Activated effector memory CD4-positive, alpha-beta T cell treated with anti-CD3 and anti-CD28 coated beads, Interleukin-2, amount 50 U/mL, for 16 hours (primary cell): ENCODE measurements at places on chromosomes 12 and 14.

GRCh38 chr14:66359500-66359899 lies 126.7 kb upstream of the CCDC196 start:
- DNase-seq, result no peak

- no peak for DNase-seq
Measured at GRCh38 chr14:21018781-21019180, 6.1 kb downstream of the NDRG2 start.

GRCh38 chr14:101707863-101708620 lies 53.5 kb upstream of the PPP2R5C start:
- no peak for DNase-seq

GRCh38 chr12:107564946-107565345 lies 120.7 kb upstream of the PWP1 start:
- DNase-seq, result no peak

- no peak for DNase-seq
Measured at GRCh38 chr12:12952036-12952435, at the start of gene GPRC5D. Gene GPRC5D, minus strand, starts transcription at chr12:12952170. Its CDS starts 1,786 bp downstream, at chr12:12950384.

GRCh38 chr14:89955022-89955744 lies 544 bp upstream of the TDP1 start:
- DNase-seq, result no peak

GRCh38 chr12:77324763-77325468 lies 259.5 kb upstream of the E2F7 start:
- no peak for DNase-seq

DNA sequence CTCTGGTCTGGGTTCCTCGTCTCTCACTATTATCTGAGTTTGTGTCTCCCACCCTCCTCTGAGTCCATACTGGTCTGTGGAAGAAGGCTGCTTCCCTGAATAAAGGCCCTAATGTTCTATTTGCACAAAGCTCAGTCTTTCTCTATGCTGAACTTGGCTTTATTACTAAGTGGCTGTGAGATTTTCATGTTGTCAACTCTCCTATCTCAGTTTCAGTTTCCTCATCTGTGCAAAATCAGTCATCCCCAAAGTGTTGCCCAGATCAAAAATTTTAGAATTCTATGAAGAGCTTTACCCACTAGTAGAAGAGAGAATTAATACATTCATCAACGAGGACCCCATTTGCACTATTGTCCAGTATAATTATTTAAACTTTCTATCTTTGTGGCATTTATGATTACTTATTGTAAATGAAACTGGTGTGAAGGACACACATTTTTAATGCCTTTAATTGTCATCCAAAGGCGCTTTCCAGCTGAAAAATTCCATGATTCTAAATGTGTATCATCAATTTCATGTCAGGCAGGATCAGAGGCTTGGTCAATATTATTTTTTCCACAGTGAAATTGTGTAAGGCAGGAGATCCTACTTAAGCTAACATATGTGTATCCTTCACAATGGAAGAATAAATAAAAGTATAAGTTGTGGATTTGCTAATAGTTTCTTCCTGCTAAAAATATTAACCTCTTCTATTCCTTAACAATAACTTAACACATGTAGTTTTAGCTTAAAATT lies 79.1 kb upstream of the EEA1 start:
- no peak for DNase-seq

- peak; percentile 87 for DNase-seq
Measured at GRCh38 chr12:48996794-48997718, 2.1 kb downstream of the DDN start.

- no peak for DNase-seq
Measured at GRCh38 chr14:53432378-53432802, 279.3 kb upstream of the DDHD1 start.

DNA sequence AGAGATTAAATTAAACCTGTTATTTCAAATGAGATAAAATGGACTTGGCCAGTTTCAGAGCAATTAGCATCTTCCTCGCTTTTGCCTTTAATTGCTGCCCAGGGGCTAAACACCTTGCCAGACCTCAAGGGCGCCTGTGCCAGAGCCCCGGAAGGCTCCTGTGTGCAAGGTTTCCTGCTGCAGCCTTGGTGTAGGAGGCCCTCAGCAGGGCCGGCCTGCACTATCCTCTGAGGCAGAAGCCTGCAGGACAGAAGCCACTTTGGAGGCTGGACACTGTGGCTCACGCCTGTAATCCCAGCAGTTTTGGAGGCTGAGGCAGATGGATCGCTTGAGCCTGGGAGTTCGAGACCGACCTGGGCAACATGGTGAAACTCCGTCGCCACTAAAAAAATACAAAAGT lies 150.4 kb downstream of the CALM1 start:
- DNase-seq, result no peak

- DNase-seq, result no peak
Measured at GRCh38 chr12:14185427-14186192, 179.9 kb upstream of the ATF7IP start.

DNA sequence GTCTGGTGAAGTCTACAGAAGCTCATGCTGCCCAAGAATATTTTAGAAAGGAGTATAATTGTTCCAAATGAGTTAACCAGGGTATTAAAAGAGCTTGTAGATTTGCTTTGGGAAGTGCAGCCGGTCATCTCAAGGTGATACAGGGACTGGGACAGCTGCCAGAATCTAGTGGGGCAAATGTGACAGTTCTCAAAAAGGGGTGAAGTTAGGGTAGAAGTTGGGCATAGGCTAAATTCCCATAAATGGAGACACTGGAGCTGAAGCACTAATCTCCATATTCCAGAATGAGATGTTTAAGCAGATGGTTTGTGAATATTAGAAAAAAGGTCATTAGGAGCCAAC lies 94.7 kb downstream of the ANO6 start:
- DNase-seq, result no peak

GRCh38 chr12:60689137-60689536 lies 1093.3 kb downstream of the SLC16A7 start:
- no peak for DNase-seq

DNA sequence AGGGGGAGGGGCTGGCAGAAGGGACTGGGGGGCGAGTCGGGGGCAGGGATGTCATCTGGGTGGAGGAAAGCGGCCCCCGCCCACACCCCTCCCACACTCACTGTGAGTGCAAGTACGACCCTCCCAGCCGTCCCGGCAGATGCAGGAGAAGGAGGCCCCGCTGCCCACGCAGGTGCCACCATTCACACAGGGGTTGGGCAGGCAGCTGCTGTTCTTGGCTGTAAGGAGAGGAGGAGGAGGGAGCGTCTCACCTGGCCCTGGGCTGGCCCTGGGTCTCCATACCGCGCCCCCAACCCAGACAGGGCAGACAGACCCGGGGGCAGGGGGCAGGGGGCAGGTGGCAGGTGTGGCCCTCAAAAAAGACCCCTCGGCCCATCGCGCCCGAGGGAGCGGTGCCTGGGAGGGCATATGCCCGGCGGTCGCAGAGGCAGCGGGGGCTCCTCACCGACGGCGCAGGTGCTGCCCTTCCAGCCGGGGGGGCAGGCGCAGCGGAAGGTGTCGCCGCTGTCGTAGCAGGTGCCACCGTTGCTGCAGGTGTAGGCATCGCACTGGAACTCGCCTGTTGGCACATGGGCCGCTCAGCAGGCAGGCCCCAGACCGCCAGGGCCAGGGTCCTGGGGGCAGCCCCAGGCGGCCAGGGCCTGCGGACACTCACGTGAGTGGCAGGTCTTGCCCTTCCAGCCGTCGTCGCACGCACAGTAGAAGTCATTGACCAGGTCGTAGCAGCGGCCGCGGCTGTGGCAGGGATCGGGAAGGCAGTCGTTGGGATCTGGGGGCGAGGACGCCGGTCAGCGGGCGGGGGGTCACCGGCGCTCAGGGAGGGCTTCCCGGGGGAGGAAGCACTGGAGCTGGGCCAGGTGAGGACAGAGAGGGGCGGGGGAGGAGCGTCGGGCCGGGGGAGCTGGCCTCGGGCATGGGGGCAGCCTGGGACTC lies 20.6 kb downstream of the JAG2 start:
- peak; percentile 45 for DNase-seq

DNA sequence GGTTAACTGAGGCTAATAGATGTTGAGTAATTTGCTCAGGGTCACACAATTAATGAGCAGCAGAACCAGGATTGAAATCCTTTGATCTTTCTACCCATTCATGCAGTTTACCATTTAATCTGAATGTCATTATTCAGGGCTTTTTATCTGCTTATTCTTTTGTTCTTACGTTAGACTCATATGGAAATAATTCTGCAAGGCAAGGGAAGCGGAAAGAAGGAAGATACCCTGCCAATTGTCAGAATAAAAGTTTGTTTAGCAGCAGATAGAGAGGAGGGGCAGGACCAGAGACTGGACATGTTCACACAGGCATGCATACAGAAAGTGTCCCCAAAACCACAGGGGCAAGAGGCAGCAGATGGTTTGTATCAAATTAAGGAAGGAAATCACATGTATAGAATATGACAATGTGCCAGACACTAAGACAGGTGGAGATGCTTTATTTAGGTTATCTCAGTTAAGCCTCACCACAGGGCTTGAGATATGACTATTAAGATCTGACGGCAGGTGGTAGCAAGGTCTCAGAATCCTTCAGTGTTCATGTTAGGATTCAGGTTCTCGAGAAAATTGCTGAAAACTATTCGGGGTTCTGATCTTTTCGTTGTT lies 29.8 kb downstream of the BRMS1L start:
- DNase-seq, result no peak

- DNase-seq, result no peak
Measured at GRCh38 chr14:60651796-60652673, 2.8 kb upstream of the SIX1 start.

DNA sequence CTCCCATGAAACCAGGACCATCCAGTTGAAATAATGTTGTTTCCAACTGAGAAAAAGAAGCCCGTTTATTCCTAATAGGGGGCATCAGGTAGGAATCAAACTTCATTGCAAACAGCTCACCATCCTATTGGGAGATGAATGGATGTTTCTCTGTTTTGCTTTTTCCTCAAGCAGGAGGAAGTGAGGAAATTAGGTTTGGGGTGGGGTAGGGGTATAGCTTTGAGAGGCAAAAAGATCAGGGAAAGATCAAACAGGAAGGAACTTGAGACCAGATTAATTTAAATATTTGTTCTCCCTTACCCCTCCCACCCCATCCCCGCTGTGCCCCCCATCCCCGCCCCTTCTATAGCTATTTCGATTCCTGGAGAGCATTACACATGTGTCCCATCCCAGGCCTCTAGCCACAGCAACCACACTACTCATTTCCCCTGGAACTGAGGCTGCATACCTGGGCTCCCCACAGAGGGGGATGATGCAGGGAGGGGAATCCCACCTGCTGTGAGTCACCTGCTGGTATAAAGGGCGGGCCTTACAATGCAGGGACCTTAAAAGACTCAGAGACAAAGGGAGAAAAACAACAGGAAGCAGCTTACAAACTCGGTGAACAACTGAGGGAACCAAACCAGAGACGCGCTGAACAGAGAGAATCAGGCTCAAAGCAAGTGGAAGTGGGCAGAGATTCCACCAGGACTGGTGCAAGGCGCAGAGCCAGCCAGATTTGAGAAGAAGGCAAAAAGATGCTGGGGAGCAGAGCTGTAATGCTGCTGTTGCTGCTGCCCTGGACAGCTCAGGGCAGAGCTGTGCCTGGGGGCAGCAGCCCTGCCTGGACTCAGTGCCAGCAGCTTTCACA lies at the start of gene IL23A:
IL23A (plus strand) TSS at position 577 of the 850 bp plus-strand sequence; CDS start at position 738, 161 bp downstream.
- peak; percentile 95 for DNase-seq

GRCh38 chr12:112439769-112440168 lies 21.0 kb downstream of the PTPN11 start:
- no peak for DNase-seq

GRCh38 chr12:87793131-87793530 lies 236.1 kb downstream of the C12orf50 start:
- DNase-seq, result no peak

- DNase-seq, result no peak
Measured at GRCh38 chr12:25107920-25108319, 87.0 kb downstream of the DNAI7 start.

DNA sequence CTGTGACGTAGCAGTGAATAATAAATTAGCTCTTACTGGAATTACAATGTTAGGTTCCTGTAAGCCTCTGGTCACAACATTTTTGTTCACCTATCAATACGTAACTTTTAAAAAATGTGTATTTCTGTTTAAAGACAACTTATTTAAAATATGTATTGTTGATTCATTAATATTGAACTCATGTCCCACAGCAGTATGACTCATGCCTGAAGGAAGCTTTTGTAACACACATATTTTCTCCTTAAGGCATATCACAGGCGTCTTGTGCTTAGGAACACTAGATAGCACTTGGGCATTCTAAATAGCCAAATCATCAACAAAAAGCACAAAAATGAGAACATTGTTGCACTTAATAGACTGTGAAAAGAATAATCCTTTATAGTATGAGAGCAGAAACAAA lies 92.5 kb downstream of the GPHN start:
- no peak for DNase-seq

GRCh38 chr14:57834961-57835360 lies 30.9 kb downstream of the SLC35F4 start:
- DNase-seq, result no peak

- DNase-seq, result no peak
Measured at GRCh38 chr12:131129839-131130238, 176.1 kb downstream of the ADGRD1 start.

GRCh38 chr14:35378425-35379233 lies 25.9 kb downstream of the NFKBIA start:
- no peak for DNase-seq

DNA sequence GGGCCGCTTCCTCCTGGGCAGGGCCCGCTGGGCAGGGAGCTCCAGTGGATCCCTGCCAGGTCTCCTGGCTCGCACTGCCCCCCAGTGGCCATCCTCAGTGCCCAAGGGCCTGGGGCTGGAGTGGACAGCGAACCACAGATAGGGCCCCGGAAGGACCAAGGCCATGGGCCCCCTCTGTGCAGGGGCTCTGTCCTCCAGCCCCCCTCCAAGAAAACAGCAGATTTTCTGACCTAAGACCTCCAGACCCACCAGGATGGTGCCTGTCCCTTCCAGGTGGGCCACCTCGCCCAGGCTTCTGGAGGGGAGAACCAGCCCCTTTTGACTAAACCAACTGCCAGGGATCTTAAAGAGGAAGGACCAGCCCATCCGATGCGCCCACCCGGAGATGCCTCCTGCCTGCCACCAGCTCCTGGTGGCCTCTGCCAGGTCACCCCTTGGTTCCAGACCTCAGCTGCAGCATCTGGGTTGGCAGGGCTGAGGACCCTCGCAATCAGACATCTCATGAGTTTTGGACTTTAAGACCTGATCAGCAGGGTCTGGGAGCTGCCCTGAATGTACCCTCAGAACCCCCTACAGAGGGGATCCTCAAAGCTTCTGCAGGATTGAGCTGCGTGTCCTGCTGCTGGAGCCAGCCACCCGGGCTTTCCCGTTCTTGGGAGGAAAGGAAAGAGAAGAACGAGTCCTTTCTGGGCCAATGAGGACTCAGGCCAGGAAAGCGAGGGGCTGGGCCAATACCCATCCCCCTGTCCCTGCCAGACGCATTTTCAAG lies 325.8 kb upstream of the DIO3 start:
- no peak for DNase-seq

DNA sequence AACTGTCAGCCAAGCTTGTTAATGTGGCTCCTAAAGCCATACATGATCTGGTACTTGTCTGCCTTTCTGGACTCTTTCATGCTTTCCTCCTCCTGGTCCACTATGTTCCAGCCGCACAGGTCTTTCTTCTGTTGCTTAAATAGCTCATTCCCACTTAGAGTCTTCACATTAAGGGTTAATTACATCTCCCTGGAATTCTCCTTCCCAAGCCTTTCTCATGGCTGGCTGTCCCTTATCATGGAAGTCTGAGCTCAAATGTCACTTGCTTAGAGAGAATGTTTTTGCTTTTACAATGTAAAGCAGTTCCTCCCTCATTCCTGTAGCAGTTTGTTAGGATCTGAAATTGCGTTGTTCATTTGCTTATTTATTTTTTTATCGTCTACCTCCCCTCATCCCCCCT lies 199.6 kb downstream of the TRHDE start:
- DNase-seq, result no peak
